Activated T-cell treated with anti-CD3 and anti-CD28 coated beads for 24 hours (primary cell): ENCODE measurements at places on chromosomes 13 and 19.

- no peak for DNase-seq
Measured at GRCh38 chr19:18669524-18669817, 14.0 kb upstream of the CRTC1 start.

DNA sequence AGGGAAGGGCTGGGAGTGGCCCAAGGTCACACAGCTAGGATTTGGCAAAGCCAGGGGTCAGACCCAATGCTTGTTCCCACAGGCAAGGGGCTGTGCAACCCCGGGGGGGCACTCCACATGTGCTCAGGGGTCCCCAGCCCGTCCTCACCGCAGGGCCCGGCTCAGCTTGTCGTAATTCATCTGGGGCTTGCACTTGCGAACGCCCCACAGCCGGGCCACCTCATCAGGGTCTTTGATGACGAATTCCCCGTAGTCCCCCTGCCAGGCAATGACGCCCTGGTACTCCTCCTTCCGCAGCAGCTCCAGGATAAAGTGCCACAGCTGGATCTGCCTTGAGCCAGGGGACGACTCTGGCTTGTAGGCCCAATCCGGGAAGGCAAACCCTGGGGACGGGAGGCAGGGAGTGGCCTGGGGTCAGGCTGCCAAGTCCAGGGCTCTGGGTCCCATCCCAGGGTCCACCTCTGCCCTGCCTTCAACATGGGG, 4.7 kb downstream of the ERF start:
- DNase-seq: no peak

DNA sequence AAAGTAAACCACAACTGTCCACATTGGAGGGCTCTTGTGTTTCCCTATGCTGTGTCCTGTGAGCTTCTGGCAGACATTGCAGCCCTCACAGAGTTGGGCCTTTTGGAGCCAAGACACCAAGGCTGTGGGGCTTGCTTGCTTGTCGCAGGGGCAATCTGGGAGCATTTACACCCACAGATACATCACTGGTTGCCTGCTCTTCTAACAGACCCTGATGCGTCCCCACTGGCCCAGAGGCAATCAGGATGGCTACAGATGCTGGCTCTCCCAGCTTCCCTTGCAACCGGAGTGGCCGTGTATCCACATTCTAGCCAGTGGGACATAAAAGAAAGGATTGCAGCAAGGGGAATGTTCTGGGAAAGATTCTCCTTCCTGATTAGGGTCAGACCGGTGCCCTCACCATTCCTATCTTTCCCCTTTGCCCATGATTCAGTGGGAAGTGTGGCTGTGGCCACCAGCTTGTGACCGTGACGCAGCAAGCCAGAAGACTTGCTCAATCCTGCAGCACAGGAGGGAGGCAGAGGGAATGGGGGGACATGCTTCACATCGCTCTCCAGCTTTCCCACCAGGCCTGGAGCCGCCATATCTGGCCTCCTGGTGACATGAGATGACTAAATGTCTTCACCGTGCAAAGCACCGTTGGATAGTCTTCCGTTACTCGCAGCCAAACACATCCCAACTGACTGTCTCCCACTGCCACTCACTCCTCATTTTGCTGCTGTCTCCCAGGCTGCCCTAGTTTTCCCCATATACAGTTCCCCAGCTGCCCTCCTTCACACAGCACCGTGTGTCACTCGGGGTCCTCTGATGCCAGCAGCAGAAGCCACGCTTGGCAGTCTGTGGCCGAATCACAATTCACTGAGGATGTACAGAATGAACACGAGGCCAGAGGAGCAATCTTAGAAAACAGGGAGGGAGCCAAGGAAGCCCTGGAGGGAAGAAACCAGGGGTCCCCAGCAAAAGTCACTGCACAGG, 151.0 kb downstream of the DPF1 start:
- no peak for DNase-seq

DNA sequence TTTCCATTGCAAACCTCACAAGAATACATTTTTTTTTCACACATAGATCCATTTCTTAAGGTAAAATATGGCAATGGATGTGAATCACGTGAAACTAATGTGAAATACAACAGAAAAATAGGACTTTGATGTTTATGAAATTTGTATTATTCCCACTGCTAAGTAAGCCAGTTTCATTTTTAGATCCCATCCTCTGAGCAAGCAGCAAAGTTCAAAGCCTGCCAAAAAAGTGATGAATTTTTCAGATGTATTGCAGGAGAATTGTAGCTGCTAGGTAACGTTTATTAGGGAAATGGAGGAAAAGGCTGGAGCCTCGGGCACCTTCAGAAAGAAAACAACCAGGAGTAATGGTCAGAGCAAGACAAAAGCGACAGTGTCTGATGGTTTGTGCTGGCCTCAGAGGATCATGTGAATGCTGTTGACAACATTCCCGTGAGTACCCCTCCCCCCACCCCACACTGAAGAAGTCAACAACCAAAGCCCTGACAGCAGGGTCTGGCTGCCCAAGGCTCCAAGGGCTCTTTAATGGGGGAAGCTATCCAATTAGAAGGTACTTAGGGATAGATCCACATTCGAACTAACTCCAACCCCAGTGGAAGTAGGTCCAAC, 95.5 kb downstream of the OXGR1 start:
- no peak for DNase-seq

- no peak for DNase-seq
Measured at GRCh38 chr19:31438401-31439269, 89.4 kb upstream of the TSHZ3 start.

- DNase-seq: no peak
Measured at GRCh38 chr19:38247126-38247525, 9.0 kb downstream of the PPP1R14A start.

DNA sequence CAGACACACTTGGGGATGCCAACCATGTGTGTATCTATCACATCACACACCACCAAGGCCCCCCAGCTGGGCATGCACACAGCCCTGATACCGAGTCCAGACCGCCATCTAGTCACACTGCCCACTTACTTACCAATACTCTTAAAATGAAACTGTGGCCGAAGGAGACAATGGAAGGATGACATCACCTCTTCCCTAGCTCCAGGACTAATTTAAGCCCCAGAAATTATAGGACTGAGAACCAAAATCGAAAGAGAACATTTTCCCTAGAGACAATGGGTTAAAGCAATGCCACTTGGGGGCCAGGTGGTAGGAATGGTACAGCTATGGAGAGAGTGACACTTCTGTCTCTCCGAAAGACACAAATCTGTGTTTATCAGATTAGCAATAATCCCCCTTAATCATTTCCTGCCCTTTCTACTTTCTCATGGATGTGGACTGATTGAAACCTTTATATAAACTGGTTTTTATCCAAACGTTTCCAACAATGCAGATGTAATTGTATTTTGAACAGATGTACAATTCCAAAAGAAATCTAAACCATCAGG, 663 bp upstream of the GGACT start:
- DNase-seq: no peak

DNA sequence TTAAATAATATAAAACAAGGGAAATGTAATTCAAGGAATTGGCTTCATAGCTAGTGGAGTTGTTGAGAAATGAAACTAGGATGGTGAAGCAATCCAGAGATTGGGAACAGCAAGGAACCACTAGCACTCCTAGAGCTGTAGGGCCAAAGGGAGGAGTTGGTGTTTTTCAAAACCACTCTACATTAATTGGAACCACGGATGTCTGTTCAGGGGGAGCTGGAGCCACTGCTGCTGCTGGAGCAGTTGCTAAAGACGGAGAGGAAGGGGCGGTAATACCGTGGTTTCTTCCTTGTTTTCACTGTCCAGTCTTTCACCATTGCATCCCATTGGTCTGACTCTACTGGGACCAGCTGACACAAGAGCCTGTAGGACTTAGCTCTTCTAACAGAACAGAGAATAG, 8.5 kb downstream of the DNAJC15 start:
- DNase-seq: no peak

DNA sequence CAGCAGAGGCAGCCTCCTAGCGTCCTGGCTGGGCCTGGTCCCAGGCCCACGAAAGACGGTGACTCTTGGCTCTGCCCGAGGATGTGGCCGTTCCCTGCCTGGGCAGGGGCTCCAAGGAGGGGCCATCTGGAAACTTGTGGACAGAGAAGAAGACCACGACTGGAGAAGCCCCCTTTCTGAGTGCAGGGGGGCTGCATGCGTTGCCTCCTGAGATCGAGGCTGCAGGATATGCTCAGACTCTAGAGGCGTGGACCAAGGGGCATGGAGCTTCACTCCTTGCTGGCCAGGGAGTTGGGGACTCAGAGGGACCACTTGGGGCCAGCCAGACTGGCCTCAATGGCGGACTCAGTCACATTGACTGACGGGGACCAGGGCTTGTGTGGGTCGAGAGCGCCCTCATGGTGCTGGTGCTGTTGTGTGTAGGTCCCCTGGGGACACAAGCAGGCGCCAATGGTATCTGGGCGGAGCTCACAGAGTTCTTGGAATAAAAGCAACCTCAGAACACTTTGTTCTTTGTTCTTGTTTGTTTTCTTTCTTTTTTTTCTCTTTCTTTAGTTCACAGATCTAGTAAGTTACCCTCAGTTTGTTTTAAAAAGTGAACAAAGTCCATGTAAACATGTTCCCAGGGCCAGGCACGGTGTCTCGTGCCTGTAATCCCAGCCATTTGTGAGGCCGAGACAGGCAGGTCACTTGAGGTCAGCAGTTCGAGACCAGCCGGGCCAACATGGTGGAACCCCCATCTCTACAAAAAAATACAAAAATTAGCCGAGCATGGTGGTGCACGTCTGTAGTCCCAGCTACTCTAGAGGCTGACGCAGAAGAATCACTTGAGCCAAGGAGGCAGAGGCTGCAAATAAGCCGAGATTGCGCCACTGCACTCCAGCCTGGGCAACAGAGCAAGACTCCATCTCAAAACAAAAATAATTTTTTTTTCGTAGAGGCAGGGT, 10.2 kb downstream of the ANGPTL4 start:
- DNase-seq: no peak

DNA sequence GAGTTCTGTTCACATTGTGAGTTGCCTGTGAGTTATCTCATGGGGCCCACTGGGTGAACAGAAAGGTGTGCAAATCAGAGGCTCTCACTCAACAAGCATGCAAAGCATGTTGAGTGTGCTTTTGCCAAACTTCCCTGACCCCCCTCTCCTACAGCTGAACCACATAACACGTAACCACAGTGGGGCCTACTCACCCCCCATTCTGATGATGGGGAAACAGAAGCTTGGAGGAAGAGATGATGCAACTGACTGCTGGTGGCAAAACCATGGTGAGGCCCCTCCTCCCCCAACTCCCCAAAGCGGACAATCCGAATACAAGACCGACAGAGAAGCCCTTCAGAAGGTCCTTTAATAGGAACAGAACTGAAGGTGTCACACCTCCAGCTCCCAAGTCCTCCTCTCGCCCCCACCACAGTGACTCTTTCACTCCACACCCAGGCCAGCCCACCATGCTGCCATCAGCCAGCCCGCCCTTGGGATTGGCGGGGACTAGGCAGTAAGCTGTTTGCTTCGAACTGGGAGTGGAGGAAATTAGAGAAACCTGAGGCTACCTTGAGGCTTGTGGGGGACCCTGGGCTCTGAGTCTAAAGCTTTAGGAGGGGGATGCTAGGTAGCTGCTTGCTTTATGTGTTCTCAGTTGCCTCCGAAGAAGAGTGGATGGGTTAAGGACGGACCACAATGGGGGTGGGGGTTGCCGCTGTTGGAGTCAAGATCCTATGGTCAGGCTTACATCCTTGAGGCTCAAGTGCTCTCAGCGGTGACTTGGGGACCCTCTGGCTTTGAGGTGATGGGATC, 3.8 kb downstream of the ZNF784 start:
- no peak for DNase-seq

DNA sequence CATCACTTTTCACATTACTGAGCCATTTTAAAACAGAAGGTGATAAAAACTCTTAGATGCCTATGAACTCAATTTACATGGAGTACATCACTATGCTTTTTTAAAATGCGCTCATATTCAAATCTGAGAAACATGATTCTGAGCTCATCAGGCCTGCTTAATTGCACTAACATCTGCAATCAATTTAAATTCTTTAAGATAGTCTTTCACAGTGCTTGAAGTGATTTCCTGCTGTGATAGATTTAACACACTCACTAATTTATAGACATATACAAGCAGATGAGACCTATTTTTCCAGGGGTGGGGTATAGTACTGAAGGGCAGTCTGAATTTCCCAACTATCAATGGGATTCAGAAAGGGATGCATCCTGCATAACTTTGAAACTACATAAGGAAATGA, 82.9 kb downstream of the DIAPH3 start:
- no peak for DNase-seq

GRCh38 chr13:73898276-73898675, 235.9 kb downstream of the KLF12 start:
- no peak for DNase-seq

- no peak for DNase-seq
Measured at GRCh38 chr13:32060401-32060878, 28.9 kb downstream of the FRY start.

DNA sequence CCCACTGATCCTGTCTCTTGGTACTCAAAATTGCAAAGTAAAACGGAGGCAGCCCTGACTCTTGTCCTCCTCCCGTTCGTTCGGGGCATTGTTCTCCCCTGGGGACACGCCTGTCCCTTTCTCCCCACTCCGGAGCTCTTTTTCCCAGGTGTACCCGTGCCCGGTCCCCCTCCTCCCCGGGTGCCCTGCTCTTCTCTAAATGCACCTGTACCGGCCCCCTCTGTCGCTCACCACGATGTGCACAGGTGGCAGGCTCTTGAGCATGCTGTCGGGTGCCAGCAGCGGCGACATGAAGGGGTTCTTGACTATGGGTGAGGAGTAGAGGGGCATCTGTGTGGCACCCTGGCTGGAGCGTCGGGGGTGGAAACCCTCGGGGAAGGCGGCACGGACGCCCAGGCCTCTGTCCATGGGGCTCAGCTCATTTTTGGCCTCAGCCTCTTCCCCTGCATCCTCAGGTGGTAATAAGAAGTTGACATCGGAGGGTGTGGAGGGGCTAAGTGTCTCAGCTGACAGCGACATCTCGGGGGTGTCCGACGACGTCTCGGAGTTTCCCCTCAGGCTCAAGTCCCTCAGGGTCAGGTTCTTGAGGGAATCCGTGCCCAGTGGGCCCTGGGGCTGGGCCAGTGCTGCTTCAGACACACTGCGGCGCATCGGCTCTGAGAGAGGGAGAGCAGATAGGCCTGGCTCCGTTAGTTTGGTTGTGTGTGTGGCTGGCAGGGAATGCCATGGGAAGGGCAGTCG, 12.4 kb upstream of the CNFN start:
- no peak for DNase-seq

DNA sequence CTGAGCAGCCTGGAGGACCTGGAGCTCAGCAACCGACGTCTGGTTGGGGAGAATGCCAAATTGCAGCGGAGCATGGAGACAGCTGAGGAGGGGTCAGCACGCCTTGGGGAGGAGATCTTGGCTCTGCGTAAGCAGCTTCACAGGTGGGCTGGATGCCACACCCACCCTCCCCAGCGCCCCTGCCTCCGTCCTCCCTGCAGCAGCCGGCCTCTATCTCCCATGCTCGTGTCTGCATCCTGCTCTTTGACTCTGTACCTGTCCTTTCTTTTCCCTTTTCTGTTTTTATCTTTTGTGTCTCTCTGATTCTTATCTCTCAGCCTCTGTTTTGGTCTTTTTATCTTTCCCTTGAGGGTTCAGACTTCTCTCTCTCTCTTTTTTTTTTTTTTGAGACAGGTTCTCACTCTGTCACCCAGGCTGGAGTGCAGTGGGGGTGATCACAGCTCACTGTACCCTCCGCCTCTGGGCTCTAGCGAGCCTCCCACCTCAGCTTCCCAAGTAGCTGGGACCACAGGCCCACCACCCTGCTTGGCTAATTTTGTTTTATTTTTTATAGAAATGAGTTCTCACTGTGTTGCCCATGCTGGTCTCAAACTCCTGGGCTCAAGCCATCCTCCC, 10.1 kb downstream of the KASH5 start:
- no peak for DNase-seq
